ENCODE measurements at places on chromosomes 7 and 10.

GRCh38 chr10:98339799-98340198, 71.8 kb upstream of the LOXL4 start:
- DNase-seq, result no peak

DNA sequence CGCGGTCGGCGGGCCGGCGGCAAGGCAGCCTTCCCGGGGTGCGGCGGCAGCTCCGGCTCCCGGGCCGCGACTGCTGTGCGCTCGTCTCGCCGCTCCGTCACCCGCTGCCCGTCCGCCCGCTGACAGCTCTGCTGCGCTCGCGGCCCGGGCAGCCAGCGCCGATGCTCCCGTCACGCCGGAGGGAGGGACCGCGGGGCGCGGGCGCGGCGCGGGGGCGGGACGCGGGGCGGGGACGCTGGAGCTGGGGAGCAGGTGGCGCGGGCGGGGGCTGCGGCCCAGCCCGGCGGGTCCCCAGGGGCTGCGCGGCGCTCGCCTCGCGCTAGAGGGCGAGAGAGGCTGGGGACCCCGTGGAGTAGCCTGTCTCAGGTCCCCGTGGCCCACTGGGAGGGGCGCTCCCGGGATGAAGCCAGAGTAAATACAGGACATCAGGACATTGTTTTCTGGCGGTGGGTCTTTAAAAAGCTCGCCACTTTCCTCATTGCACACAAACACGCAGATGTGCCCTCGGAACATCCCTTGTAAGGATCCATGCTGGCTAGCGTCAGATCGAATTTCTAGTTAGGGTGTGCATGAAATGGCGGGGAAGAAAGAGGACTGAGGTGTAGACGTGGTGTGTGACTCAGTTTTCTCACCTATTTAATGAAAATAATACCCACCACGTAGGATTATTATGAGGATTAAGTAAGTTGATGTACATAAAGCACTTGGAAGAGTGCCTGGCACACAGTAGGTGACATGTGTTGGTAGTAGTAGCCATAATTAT, at the start of gene ELAPOR2:
TSS of gene ELAPOR2 (minus strand) at position 130 of the 763 bp plus-strand sequence. CDS start 141 bp downstream, outside the sequence.
- DNase-seq, result peak; percentile 45

- no peak for DNase-seq
Observed at GRCh38 chr7:37065779-37066271, 341.5 kb upstream of the AOAH start.

GRCh38 chr7:151694828-151695580, 175.3 kb upstream of the RHEB start:
- no peak for DNase-seq

GRCh38 chr7:127978421-127978820, 52.8 kb downstream of the LRRC4 start:
- DNase-seq, result no peak

- DNase-seq, result no peak
Observed at GRCh38 chr7:30162622-30163124, 27.9 kb downstream of the MTURN start.

DNA sequence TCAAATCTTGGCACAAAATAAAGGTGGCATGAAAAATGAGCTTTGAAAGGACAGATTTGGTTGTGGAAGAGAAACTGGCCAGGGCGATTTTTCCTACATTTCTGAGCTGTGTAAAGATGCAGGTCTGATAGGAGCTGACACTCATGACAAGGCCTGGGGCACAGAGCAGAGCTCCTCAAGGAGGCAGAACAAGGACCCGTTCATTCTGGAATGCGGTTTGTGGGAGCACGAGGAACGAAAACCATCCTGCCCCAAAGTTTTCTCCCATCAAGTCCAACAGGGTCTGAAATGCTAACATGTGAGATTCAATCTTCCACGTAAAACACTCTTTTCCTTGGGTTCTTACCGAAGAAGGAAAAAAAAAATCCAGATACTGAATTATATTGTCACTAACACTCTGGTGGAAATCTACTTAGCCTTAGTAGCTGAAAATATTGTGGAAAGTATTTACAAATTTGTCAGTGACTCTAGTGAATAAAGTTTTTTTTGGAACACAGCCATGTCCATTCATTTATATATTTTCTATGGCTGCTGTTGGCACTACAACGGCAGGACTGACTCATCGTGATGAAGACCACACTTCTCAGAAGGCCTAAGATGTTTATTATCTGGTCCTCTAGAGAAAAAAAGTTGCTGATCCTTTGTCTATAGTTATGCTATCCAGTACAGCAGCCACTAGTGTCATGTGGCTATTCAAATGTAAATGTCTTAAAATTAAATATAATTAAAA, 215.7 kb downstream of the BAMBI start:
- no peak for DNase-seq

DNA sequence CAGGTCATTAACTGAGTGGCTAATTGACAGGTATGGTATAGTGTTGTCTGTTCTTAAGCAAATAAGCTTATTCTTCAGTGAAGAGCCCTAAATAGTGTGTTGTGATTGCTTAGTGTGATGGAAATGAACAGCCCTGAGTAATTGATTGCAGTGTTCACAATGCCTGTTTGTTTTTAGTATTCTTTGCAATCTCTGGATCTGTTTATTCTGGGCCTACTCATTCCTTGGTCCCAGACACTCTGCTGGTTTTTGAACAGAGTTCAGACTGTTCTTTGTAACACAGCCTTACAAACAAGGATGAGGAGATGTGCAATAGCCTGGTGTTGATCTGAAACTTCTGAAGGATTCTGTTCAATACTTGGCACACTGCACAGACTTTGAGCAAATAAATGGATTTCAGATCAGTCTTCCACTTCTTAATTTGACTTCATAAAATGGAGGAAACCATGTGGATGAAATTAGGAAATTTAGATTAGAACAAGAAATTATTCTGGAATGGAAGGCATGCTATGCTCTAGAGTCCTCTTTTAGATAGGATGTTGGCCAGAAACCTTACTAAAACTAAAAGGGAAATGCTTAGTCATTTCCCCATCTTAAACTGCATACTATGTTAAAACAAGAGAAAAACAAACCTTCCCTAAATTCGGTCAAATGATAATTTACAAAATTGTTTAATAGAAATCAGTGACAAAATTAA, 444.2 kb upstream of the SEMA3D start:
- DNase-seq, result no peak

- DNase-seq, result no peak
Observed at GRCh38 chr10:71984809-71985388, 20.7 kb downstream of the CHST3 start.

- no peak for DNase-seq
Observed at GRCh38 chr10:133292919-133293809, 15.5 kb downstream of the TUBGCP2 start.

DNA sequence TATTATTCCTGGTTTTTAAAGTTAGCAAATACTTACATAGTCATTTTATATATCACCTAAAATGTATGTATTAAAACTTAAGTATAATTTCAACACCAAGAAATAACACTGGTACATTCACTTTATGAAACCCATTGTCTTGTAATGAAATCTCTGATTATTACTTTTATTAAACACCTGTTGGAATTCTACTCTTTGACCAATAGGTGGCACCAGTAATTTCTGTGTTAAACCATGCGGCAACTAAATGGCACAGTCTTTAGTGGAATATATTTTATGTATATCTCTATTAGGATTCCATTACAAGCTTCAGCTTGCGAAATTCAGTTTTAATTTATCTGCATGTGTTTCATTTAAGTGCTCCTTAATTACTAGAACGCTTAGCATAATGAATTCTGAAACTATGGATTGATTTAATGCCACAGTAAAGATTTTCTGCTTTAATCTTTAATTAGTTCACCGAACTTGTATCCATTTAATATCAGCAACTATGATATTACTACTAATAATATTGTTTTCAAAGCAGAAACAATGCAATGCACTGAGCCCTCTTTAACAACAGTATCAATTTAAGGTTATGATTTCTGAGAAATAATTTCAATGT, 181.3 kb downstream of the MAGI2 start:
- no peak for DNase-seq

GRCh38 chr7:63041786-63042185, 956.9 kb upstream of the ZNF722 start:
- DNase-seq, result no peak

- no peak for DNase-seq
Observed at GRCh38 chr7:11858026-11858425, 26.0 kb upstream of the THSD7A start.

- no peak for DNase-seq
Observed at GRCh38 chr7:150610233-150610632, 22.0 kb downstream of the GIMAP6 start.

GRCh38 chr7:7812112-7812511, 93.7 kb upstream of the RPA3 start:
- DNase-seq, result no peak

DNA sequence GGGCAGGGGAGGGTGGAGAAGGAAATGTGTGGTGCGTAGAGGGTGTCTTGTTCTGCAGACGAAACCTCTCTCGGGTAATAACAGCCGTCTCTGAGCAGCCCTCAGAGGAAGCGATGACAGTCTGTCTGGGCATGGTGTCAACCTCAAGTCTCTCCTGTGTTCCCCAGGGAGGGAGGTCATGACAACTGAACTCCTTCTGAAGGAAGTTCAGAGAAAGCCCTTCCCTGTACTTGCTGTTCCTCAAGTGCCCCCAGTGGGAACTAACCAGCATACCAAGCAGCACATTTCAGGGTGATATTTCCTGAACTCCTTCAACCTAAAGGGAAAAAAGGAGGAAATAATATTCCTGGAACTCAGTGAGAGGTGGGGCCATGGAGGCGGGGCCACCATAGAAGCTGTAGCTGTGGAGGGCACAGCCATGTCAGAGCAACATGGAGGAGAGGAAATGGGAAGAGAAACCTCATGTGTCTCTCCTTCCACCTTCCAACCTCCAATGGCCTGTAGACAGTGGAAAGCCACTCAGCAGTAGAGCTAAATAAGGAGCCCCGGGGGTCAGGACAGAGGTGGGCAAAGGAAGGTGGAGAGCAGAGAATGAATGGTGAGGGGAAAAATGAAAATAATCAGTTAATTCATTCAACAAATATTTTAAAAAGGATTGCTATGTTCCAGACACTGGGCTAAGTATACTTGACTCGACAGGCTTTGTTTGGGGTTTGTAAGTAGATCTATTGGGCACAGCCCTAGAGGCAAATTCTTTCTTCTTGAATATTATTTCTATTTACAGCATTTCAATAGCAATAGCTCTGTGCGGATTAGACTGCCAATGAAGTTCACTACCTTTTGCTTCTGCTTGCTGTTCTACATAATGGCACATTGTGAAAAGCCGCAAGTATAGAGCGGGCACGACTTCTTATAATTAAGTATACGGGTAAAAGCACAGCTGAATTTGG, 61.0 kb upstream of the AOAH start:
- no peak for DNase-seq

GRCh38 chr10:79248341-79249185, 98.7 kb upstream of the PPIF start:
- DNase-seq, result no peak

Measured in cerebellar nuclear complex (tissue), 1 donor.